Tibial nerve (tissue), 4 donors: ENCODE measurements at places on chromosomes 2 and 18. TPM values are rescaled to one million over a fixed set of nuclear protein-coding genes. Genes with fewer than 3 reads are reported as not detected.
A peak's percentile ranks its signal among the peaks of the same experiment; 100 is the strongest.

DNA sequence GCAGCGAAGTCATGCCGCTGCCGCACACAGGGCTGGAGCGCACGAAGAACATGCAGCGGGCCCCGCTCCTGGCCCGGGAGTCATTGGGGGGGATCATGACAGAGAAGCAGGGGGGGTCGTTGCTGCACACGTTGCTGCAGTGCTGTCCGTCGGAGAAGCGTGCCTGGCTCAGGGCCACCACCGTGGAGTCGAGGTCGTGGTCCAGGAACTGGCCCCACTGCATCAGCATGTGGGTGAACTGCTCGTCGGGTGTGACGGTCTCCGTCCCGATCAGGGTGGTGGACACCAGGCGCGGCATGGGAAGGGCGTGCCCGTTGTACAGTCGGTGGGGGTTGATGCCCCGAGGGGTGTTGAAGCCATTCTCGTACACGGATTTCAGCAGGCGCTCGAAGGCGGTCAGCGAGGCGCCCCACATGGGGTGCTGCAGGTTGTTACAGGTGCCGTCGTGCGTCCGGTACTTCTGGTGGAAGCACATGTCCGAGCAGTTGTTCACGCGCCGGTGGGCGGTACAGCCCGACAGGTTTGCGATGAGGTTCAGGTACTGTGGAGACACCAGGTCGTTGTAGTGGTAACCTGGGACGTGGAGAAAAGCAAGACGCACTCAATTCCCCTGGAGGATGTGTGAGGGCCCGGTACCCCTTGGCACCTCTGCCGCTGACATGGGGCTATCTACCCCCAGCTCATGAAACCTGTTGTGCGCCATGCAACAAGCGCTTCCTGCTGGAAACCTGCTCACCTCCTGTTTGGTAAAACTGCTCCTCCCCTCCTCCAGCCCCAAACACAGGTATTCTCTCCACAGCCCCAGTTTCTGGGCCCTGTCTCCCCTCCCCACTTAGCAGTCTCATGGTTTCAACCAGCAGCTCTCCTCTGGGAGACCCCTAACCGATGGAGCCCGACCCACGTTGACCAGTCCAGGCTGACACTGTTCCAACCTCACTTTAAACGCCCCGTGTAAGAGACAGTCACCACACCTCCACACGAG, 94.9 kb downstream of the PXDN start:
- no peak for DNase-seq
- no peak overlapping the region for H3K4me3 ChIP-seq
- H3K27me3 ChIP-seq: no peaks in the 10 kb centered on the region
- no peaks in the 10 kb centered on the region for H3K36me3 ChIP-seq

GRCh38 chr2:16507655-16508489, 157.8 kb downstream of the CYRIA start:
- no peak for DNase-seq
- H3K27ac ChIP-seq: no peak overlapping the region
- H3K36me3 ChIP-seq: no peaks in the 10 kb centered on the region
- H3K4me3 ChIP-seq: peak overlapping the region; percentile 28
- H3K4me1 ChIP-seq: no peaks in the 10 kb centered on the region
- H3K27me3 ChIP-seq: peaks cover 40% of the 10 kb centered on the region

DNA sequence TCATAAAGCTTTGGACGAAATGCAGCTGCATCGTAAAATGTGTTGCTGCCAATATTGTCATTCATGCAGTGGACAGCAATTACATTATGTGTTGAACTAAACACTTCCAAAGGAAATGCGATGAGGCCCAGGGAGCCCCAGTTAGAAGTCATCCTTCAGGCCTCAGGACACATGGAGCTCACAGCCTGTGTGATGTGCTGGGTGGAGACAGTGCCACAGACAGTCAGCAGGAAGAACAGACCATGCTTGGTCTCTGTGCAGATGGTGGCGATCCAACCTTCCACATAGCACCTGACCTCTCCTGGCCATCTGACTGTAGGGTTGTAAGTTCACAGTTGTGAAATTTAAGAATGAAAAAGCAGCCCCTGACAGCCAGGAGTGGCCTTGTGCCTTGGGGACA, 118.3 kb upstream of the ALKAL2 start:
- H3K4me3 ChIP-seq: no peak overlapping the region
- H3K27me3 ChIP-seq: no peaks in the 10 kb centered on the region
- DNase-seq: no peak
- H3K4me1 ChIP-seq: no peaks in the 10 kb centered on the region
- H3K36me3 ChIP-seq: no peaks in the 10 kb centered on the region
- H3K27ac ChIP-seq: no peak overlapping the region

DNA sequence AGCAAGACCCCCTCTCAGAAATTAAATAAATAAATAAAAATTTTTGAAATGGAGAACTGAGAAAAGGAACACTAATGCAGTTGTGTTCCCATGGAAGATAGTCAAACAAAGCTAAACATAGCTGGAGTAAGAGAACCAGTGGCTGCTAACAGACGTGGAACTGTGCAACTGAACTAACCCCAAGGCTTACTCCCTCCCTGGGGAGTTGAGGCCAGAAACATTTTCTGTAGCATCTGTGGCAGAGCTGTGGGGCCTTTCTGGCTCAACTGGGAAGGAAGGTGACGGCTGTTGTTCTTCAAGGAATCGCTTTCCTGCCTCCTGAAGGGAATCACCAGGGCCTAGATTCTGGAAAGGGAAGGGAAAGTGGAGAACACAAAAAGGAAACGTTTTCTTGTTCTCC, 53.9 kb upstream of the B3GNT2 start:
- no peaks in the 10 kb centered on the region for H3K4me1 ChIP-seq
- no peaks in the 10 kb centered on the region for H3K27me3 ChIP-seq
- no peaks in the 10 kb centered on the region for H3K36me3 ChIP-seq
- no peak overlapping the region for H3K27ac ChIP-seq

DNA sequence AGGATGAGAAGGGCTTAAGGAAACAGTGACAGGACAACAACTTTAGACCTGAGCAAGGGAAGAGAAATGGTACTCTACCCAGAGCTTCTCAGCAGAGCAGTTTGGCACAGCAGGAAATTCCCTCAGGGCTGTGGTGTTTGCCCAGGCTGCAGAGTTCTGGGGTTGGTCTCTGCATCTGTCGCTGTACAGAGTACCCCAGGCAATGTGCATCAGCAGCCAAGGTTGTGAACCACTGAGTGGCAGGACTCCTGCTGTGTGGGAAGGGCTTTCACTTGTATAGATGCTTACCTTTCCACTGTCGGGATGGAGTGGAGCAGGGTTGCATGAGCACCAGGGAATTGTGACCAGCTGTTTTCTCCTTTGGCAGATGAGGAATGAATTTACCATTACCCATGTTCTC, 21.2 kb downstream of the STAMBP start:
- no peaks in the 10 kb centered on the region for H3K4me1 ChIP-seq
- H3K27ac ChIP-seq: no peak overlapping the region
- DNase-seq: no peak

GRCh38 chr2:84970868-84971509, at the start of gene KCMF1:
Gene KCMF1, plus strand, starts transcription at chr2:84971161. Its CDS starts 291 bp downstream, at chr2:84971452.
- peaks cover 73% of the 10 kb centered on the region for H3K4me1 ChIP-seq
- H3K27me3 ChIP-seq: no peaks in the 10 kb centered on the region
- no peaks in the 10 kb centered on the region for H3K36me3 ChIP-seq
- peak within 1 kb of the TSS; percentile 68 for H3K4me3 ChIP-seq
- H3K27ac ChIP-seq: peak within 1 kb of the TSS; percentile 92

DNA sequence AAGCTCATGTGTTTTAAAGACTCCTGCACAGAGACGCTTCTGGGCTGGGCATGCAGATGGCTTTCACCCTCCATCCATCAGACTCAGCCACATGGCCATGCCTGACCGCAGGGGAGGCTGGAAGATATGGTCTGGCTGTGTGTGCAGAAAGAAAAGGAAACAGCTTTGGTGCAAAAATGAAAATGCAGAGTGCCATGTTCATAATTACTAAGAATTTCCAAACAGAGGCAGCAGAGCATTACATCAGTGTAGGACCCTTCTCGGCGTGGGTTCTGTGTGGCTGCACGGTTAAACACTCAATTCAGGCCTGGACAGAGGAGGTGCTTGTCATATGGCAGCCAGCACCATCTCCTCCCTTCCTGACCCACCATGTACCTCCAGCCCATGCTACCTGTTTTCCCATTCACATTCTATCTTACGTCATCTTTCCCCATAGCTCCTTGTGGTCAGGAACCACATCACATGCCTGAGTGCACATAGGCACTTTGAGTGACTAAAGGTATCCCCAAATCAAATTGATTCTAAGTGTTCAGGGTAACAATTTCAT, 200.3 kb upstream of the ID2 start:
- no peak overlapping the region for H3K4me3 ChIP-seq
- no peaks in the 10 kb centered on the region for H3K27me3 ChIP-seq
- H3K36me3 ChIP-seq: no peaks in the 10 kb centered on the region
- no peak for DNase-seq
- H3K27ac ChIP-seq: no peak overlapping the region

GRCh38 chr2:42786561-42787345, 5.6 kb downstream of the HAAO start:
- DNase-seq: no peak
- no peak overlapping the region for H3K4me3 ChIP-seq
- H3K27ac ChIP-seq: no peak overlapping the region
- no peaks in the 10 kb centered on the region for H3K27me3 ChIP-seq
- H3K4me1 ChIP-seq: peaks cover 7% of the 10 kb centered on the region
- peaks cover 27% of the 10 kb centered on the region for H3K36me3 ChIP-seq

GRCh38 chr2:67240507-67240906, 156.6 kb upstream of the ETAA1 start:
- no peak overlapping the region for H3K27ac ChIP-seq
- H3K27me3 ChIP-seq: no peaks in the 10 kb centered on the region
- H3K4me1 ChIP-seq: no peaks in the 10 kb centered on the region
- no peak overlapping the region for H3K4me3 ChIP-seq
- DNase-seq: no peak

GRCh38 chr2:119700866-119701265, 21.9 kb downstream of the TMEM177 start:
- H3K27ac ChIP-seq: no peak overlapping the region
- H3K36me3 ChIP-seq: peaks cover 12% of the 10 kb centered on the region
- no peaks in the 10 kb centered on the region for H3K27me3 ChIP-seq
- no peak for DNase-seq
- H3K4me1 ChIP-seq: no peaks in the 10 kb centered on the region

GRCh38 chr2:4674007-4674406, 970.6 kb downstream of the DCDC2C start:
- DNase-seq: no peak
- H3K4me1 ChIP-seq: no peaks in the 10 kb centered on the region
- H3K27ac ChIP-seq: no peak overlapping the region
- no peak overlapping the region for H3K4me3 ChIP-seq
- no peaks in the 10 kb centered on the region for H3K36me3 ChIP-seq

GRCh38 chr2:23330214-23330613, 54.8 kb upstream of the KLHL29 start:
- no peak overlapping the region for H3K27ac ChIP-seq
- no peak for DNase-seq
- no peaks in the 10 kb centered on the region for H3K27me3 ChIP-seq
- no peaks in the 10 kb centered on the region for H3K4me1 ChIP-seq
- no peak overlapping the region for H3K4me3 ChIP-seq

GRCh38 chr2:109380502-109381326, 233.1 kb downstream of the SEPTIN10 start:
- no peak for DNase-seq
- no peaks in the 10 kb centered on the region for H3K36me3 ChIP-seq
- H3K4me3 ChIP-seq: no peak overlapping the region
- no peaks in the 10 kb centered on the region for H3K27me3 ChIP-seq
- H3K4me1 ChIP-seq: peaks cover 15% of the 10 kb centered on the region
- no peak overlapping the region for H3K27ac ChIP-seq

DNA sequence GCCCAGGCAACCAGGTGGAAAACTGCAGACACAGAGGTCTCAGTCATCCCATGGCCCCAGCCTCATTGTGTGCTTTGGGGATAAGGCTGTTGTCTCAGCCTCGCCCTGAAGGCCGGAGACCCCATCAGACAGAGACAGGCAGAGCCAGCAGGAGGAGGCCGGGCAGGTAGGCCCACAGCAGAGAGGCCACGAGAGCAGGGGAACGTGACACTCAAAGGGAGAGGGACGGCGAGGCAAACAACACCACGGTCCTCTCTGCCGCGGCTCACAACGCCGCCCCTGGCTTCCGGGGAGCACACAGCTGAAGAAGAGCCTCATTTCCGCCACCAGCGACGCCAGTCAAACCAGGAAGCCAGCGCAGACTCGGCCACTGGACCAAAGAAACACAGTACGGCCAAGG, 103.3 kb downstream of the ZNF516 start:
- H3K27me3 ChIP-seq: no peaks in the 10 kb centered on the region
- no peak overlapping the region for H3K27ac ChIP-seq
- DNase-seq: no peak
- peaks cover 16% of the 10 kb centered on the region for H3K36me3 ChIP-seq
- peaks cover 15% of the 10 kb centered on the region for H3K4me1 ChIP-seq

- no peak overlapping the region for H3K4me3 ChIP-seq
- H3K27ac ChIP-seq: no peak overlapping the region
- no peaks in the 10 kb centered on the region for H3K4me1 ChIP-seq
Measured at GRCh38 chr2:220533485-220533884, 906.1 kb downstream of the SLC4A3 start.

PLB1 gene
- 7.1 TPM for total RNA-seq

ELOA2 gene
- total RNA-seq: not detected

SCYGR4 gene
- not detected for total RNA-seq

CNOT11 gene
- total RNA-seq: 17.5 TPM

CCL20 gene
- not detected for total RNA-seq

IL1RN gene
- not detected for total RNA-seq
